ENCODE measurements at places on chromosomes 4 and X.

DNA sequence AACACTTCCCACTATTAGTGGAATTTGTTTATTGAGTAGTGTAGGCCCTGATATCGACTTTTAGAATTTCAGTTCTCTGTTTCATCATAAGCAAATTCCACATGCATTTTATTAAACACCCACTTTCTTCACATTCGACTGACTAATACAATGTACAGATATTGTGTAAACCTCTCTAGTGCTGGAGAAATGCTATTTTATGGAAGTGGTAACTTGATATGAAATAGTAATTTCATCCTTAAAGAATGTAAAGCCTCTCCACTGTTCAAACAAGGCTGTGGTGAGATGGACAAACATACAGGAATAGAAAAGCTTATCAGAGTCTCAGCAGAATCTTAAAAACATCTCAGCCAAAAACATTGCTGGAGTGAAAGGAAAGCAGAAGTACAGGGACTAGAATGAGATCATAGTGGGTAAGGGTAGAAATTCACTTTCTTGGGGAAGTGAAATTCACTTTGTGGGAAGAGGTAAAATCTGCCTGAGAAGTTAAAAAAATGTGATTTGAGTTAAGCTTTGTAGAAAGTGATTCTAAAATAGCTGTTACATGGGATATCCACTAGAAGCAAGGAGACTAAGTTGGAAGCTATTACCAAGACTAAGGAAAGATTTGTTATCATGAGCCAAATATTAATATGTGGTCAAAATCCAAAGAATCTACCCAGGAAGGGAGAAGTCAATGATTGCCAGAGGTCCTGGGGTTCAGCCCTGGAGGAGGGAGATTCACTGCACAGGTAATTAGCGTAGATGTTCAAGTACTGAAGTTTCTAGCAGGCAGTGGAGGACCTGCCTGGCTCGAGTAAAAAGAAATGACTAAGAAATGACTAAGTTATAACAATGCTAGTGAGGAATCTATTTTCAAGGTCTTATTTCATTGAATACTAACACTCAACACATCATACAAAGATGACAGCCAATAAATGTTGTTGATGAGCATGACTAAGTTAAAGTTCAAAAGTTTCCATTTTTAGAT lies 398.3 kb upstream of the FAM47C start:
- DNase-seq, result peak; percentile 0

DNA sequence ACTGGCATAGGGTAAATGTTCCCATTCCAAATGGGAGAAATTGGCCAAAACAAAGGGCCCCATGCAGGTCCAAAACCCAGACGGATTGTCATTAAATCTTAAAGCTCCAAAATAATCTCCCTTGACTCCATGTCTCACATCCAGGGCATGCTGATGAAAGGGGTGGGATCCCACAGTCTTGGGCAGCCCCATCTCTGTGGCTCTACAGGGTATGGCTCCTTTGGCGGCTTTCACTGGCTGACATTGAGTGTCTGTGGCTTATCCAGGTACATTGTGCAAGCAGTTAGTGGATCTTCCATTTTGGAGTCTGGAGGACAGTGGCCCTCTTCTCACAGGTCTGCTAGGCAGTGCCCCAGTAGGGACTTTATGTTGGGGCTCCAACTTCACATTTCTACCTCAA lies 772.9 kb upstream of the INTU start:
- DNase-seq, result no peak

DNA sequence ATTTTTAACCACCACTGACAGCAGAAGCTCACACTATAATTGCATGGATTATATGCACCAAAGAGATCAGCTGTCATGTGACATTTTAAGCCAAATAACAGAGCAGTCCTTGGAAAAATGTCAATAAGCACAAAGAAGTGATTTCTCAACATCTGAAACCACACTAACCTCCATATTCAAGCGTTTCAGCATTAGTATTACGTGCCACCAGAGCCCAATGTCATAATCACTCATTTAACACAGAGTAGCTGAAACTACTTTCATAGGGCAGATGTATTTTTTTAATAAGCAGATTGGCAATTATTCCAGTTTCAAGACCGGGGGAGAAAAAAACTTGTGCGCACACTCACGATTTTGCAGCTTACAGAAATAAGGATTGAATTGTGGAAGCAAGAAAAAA lies 76.6 kb downstream of the SH3KBP1 start:
- DNase-seq, result peak; percentile 37

DNA sequence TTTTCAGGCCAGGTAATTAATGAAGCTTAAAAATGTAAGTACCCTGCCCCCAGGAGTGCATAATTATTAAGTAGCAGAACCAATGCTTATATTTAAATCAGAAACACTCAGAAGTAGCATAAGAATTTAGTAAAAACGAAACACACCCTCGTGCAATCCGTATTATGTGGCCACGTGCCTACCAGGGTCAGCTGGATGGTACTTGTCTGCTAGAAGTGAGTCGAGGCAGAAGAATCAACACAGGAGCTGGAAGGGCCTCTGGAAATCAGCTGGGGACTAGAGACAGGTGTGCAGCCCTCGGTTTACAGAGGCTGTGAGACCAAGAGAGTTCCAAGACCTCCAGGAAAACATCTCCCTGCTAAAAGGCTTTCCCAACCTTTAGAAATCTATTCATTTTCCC lies 559 bp upstream of the FAM47E start:
- DNase-seq, result no peak

GRCh38 chr4:141395246-141395830 lies 174.6 kb downstream of the ZNF330 start:
- no peak for DNase-seq

All from fibroblast of pulmonary artery (primary cell).